GM03348 (cell line): ENCODE measurements at places on chromosomes 1 and 21.

DNA sequence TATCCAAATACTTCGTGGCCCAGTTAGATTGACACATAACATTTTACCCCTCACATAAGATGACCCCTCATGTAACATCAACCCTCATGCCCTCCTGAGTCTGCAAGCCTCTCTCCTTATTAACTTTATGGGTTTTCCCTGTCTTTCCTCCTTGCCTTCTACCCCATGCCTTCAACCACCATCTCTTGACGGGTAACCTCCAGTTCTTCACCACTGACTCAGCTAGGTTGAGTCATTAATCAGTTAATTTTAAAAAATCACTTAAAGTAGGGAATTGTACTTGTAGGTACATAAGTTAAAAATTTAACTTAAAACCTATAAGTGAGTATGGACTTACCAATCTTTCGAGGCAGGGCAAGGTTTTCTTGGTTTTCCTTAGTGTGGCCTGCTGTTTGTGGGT lies 330.7 kb downstream of the CAMTA1 start:
- DNase-seq: no peak

DNA sequence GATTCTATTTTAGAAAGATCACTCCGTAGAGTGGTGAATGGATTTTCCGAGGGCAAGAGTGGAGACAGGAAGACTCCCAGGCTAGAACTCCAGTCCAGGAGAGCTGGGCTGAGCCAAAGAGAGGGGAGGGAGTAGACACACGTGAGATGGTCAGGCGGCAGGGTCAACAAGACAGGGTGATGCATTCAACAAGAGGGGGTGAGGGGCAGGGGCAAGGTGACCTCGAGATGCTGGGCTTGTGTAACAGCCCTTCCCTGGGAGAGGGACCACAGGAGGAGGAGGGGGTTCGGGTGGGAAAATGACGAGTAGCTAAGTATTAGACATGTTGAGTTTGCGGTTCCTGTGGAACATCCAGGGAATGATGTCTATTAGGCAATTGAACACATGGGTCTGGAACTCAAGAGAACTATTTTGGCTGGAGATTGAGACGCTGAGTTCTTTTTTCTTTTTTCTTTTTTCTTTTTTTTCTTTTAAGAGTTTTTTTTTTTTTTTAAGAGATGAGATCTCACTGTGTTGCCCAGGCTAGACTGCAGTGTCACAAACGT lies 13.3 kb downstream of the RSPO1 start:
- peak; percentile 76 for DNase-seq

DNA sequence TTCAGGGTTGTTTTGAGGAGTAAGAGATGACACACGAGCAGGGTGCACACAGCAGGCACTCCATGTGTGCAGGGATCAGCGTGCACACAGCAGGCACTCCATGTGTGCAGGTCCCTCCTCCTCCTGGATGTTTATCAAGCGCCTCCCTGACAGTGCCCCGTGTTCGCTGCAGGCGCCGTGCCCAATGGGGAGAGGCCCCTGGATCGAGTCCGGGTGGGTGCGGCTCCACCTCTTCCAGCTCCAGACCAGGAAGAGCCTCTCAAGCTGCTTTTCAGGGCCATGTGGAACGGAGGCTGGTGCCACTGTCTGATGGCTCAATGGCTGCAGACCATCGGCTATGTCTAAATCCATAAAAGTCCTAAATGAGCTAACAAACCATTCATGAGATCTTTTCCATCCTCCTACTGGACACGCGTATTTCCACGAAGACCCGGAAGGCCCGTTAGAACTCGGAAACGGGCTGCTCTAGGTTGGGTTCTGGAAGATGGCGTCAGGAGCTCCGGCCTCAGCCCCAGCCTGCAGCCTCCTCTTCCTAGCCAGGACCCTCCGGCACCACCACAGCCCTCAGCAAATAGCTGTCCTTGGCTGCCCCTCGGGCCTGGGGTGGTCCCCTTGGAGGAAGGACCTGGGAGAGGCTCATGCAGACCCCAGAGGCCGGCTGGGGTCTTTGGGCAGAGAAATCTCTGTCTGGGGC lies 36.0 kb downstream of the RRP1 start:
- no peak for DNase-seq

DNA sequence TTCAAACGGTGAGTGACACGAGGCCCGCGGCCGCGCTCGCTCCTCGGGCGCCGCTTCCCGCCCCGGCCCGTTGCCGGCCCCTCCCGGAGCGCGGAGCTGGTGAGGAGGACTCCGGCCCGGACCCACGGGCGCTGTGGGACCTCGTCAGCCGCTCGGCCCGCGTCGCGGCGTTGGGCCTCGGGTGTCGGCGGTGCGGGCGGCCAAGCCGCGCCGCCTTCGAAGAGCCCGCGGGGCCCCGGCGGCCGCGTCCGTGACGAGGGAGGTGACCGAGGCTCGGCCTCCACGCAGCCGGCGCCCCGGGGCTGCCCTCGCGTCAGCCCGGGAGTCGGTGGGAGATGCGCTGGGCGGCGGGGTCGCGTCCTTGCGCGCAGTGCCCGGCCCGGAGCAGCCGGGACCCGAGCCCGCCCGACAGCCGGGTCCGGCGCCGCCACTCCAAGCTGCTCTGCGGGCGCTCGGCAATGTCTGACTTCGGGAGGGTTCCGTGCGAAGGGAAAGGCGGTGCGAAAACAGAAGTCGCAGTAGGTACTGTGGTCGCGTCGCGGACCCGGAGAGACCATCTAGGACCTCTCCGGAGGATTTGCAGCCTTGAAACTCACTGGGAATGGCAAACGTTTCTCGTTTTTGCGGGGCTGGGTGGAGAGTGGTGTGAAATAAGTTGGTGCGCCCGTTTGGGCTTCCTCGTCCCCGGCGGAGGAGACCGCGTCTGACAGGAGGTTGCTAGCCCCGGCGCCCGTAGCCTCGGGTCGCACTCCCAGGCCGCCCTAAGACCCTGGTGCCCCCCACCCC lies 829 bp downstream of the SPEN start:
- peak; percentile 32 for DNase-seq

GRCh38 chr21:29293495-29293894 lies 5.2 kb upstream of the BACH1 start:
- DNase-seq: no peak

- no peak for DNase-seq
Observed at GRCh38 chr1:200435200-200435780, 25.5 kb upstream of the ZNF281 start.

GRCh38 chr1:17008208-17008855 lies 3.4 kb downstream of the ATP13A2 start:
- DNase-seq: no peak

- peak; percentile 6 for DNase-seq
Observed at GRCh38 chr1:97412166-97412565, 508.7 kb downstream of the DPYD start.
